Coronary artery (tissue), 2 donors: ENCODE measurements at places on chromosomes 13 and 19.

- no peak for DNase-seq
Measured at GRCh38 chr13:101474419-101474957, 22.0 kb downstream of the ITGBL1 start.

DNA sequence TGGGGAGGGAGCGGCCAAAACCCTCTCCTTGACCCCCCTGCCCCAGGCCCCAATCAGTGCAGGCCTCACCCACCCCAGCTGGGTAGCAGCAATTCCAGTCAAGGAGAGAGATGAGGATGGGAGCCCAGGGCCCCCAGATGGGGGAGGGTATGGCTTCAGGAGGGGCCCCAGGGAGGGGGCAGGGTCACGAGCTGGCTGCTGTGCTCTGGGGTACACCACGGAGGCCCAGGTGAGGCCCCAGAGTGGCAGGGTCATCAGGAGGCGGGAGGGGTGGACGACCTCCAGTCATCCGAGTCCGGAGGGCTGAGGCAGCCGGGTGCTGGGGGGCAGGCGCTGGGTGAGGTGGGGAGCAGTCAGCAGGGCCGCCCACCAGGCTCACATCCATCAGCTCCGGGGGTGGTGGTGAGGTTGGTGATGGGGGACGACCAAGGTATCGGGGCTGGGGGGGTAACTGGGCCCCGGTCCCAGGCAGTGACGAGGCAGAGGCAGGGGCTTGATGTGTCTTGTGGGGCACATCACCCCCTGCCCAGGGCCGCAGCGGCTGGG is 8.4 kb downstream of the DYRK1B start:
- DNase-seq, result no peak

- DNase-seq, result no peak
Measured at GRCh38 chr19:1068009-1069001, 1.3 kb downstream of the ARHGAP45 start.

- DNase-seq, result no peak
Measured at GRCh38 chr19:56884441-56884840, 43.9 kb upstream of the PEG3 start.

DNA sequence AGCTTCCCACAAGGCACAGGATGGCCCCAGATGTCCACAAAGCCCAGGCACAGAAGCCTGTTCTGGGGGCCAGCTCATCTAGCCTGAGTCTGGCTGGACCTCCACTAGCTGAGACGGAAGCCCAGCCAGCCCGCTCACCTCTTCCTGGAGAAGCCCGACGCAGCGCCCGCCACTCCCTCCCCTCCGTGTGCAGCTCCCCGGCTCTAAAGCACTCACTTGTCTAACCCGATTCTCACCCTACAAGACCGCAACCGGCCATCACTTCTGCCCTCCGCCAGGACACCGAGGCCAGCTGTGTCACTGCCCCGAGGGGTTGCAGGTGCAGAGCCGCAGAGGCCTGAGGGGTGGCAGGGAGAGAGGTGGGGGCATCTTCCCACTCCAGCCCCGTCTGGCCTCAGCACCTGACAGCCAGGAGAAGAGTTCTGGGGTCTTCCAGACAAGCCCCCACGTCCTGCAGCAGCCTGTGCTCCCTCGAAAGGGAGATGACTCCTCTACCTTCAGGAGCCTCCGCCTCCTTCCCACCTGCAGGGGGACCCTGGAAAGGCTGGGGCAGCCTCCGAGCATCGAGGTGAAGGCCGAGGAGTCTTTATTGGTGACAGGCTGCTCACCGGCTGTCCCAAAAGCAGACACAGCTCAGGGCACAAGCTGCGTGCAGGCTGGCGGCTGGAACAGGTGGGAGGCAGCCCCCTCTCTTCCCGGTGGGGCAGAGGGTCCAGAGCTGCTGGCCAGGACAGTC is 5.9 kb upstream of the DIRAS1 start:
- no peak for DNase-seq

GRCh38 chr13:74444864-74445479 is 310.8 kb upstream of the KLF12 start:
- DNase-seq, result no peak
